ENCODE measurements at places on chromosomes 2 and 18.

- DNase-seq, result no peak
Measured at GRCh38 chr2:8606649-8607550, 75.0 kb upstream of the ID2 start.

GRCh38 chr2:222054813-222055212, 244.0 kb downstream of the PAX3 start:
- DNase-seq, result no peak

DNA sequence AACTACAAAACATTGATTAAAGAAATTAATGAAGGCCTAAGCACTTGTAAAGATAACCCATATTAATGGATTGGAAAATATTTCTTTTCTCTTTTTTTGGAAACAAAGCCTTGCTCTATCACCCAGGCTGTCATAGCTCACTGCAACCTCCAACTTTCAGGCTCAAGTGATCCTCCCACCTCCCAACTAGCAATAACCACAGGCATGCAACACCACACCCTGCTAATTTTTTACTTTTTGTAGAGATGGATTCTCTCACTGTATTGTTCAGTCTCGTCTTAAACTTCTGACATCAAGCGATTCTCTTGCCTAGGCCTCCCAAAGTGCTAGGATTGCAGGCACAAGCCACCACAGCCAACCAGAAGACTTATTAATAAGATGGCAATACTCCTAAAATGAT, 73.4 kb upstream of the NDUFV2 start:
- no peak for DNase-seq

DNA sequence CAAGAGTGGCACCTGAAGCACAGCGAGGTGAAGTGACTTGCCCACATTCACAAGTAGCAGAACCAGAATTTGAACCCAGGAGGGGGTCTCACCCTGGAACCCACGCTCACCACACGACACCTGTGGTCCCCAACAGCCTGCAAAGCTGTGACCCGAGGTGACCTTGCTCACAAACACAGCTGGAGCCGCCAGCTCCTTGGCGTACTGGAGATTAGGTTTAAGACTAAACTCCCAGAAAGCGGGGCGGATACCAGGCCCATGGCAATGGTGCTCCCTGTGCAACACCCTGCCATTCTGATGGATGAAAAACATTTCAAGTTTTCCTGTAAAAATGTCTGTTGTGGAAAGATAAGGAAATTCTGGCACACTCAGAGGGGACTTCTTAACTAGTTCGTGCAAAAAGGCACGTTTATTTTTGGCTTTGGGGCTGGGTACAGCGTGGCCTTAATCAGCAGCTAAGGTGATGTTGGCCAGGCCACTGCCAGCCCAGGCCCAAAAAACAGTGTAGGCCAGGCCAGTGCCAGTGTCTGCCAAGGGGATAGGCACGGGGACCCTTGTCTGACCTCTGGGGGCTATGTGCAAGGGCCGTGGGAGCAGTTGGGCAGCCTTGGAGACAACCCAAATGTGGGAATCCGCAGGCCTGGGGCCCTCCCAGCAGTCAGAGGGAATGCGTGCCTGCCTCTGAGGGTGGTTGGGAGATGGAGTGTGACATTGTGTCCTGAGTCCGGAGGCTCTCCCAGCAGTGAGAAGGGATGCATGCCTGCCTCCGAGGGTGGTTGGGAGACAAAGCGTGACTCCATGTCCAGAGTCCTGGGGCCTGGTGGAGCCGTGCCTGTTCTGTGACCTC, 185.0 kb upstream of the HS6ST1 start:
- no peak for DNase-seq

DNA sequence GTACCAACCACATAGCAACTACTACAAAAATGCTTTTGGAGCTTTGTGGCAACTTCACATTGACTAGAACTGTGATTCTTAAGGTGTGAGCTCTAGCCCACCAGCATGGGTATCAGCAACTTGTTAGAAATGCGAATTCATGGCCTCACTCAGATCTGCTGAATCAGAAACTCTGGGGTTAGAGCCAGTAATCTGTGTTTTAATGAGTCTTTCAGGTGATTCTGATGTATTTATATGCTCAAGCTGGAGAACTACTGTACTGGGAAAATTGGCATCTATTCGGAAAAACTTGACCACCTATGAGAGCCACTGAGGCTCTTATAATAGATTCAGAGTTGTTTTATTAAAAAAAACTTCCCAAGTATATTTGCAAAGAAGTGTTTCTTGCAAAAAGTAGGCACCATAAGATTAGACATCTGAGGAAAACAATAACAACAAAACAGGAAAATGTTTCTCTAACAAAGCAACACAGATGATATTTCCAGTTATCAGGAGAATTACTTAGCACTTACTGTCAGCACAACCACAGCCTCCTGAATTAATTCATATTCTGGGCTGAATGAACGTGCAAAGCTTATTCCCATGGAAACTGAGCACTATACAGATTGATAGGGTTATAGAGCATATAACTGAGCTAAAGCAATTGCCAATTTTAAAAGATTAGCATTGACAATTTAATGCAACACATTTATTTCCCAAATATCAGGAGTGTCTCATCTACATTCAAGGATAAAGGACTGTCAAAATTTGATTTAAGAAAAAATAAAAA, 71.6 kb downstream of the NCKAP5 start:
- DNase-seq, result no peak

- no peak for DNase-seq
Measured at GRCh38 chr2:232890896-232891601, 21.0 kb downstream of the SNORC start.

GRCh38 chr2:225008935-225009334, 33.3 kb downstream of the DOCK10 start:
- no peak for DNase-seq

- DNase-seq, result no peak
Measured at GRCh38 chr2:177037569-177037968, 175.0 kb upstream of the HNRNPA3 start.

DNA sequence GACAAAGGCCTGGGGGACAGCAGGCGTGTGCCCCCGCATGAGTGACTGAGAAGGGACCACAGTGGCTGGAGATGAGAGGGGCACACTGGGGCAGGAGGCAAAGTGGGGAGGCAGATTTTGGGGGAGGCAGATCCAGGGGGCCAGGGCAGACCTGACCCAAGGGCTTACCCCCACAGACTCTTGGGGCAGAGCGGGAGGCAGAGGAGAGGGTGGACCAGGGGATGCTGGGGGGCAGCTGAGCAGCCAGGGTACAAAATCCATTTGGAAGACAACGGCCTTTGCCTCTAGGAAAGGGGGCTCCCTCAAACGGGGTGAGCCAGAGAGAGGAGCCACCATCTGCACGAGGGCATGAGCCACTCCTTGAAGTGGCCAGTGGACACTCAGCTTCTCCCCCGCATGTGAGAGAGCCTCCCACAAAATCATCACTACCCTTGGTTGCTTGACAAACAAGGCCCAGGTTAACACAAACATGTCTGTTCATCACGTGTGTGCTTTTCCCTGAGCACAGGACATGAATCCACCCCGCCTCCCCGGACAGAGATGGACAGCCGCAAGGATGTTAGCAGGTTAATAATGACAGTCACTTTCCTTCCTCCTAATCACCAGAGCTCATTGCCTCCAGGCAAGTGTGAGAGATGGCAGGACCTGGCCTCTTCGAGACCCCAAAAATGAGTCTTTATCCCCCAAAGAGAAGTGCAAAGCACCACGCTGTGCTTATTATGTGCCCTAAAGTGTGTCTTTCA, 72.0 kb upstream of the RAB6C start:
- DNase-seq, result no peak

DNA sequence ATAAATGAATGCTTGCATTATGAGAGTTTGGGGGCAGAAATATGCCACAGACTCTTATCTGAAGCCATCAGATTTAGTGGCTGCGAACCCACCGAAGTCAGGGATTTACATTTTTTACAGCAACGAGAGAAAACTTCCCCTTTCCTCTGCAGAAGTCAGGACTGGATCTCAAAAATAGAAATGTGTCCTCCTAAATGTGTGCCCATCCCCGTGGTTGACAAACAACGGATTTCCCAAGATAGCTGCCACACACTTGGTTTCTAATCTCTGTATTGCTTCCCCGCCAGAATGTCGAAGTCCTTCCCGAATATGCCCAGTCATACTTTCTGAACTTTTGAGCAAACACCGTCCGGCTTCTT, 879 bp upstream of the ADAM23 start:
- DNase-seq, result no peak

All from iPS DF 6.9 (cell line).